Stimulated activated CD4-positive, alpha-beta T cell treated with anti-CD3 and anti-CD28 coated beads, Interleukin-2, amount 100 ng/mL, for 4 hours (primary cell): ENCODE measurements at places on chromosomes 13 and 19.

DNA sequence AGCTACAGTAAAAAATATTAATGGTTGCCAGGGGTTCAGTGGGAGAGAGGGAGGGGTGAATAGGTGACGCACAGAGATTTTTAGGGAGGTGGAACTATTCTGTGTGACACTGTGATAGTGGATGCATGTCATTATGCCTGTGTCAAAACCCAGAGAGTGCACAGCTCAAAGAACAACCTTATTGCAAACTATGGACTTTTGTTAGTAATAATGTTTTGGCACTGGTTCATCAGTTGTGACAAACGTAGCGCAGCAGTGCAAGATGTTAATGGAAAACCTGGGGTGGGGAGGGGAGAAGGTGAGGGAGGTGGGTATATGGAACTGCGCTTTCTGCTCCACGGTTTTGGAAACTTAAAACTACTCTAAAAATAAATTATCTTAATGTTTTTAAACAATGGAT, 134.6 kb upstream of the RFC3 start:
- DNase-seq: no peak

DNA sequence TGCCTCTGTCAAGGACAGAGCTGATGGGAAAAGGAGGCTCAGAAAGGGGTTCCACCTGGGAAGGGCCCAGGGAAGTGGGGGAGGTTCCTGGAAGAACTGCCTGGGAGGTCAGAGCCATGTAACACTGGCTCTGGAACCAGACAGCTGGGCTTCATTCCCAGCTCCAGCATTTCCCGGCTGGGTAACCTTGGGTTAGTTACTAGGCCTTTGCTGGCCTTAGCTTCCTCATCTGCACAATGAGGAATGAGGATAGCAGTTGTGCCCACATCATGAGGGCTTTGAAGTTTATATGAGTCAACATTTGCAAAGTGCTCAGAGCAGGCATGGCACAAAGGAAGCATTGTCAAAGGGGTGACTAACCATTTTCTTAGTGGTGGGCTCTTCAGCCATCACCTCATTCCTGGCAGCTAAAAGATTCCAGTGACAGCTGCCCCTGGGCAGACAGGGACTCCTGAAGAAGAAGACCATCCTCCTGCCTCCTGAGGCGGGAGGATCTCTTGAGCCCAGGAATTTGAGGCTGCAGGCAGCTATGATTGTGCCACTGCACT, 1.7 kb upstream of the DNAJB1 start:
- peak; percentile 36 for DNase-seq

DNA sequence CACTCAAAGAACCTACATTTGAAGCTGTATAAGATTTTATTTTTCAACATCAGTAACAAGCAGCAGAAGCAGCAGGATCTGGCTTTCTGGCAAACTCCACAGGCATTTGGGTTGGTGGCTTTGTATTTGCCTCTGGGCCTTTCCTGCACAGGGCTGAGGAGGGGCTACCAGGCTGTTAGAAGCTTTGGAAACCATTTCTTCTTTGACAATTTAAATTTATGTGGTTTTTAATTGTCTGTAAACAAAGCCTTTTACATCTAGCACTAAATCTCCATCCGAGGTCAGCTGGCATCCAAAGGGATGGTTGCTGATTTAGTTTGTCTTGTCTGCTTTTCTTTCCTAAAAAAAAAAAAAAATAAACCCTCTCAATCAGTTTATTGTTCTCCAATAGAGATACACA, 127.5 kb upstream of the OBI1 start:
- no peak for DNase-seq

DNA sequence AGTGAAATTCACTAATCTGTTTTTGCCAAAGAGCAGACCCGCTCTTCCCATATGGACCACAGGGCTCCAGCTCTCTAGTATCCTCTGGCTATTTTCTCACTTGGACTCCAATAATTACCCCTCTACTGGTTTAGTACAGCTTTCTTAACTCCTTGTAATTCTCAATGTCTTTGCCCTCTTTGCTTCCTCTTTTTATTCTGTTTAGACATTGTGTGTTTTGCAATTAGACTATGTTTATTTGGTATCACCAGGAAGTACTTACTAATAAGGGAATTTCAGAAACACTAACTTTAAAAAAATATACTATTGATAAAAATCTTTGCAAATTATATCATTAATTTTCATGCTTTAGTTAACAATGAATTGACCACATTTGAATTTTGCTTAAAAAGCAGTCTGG, 111.6 kb upstream of the OBI1 start:
- no peak for DNase-seq

DNA sequence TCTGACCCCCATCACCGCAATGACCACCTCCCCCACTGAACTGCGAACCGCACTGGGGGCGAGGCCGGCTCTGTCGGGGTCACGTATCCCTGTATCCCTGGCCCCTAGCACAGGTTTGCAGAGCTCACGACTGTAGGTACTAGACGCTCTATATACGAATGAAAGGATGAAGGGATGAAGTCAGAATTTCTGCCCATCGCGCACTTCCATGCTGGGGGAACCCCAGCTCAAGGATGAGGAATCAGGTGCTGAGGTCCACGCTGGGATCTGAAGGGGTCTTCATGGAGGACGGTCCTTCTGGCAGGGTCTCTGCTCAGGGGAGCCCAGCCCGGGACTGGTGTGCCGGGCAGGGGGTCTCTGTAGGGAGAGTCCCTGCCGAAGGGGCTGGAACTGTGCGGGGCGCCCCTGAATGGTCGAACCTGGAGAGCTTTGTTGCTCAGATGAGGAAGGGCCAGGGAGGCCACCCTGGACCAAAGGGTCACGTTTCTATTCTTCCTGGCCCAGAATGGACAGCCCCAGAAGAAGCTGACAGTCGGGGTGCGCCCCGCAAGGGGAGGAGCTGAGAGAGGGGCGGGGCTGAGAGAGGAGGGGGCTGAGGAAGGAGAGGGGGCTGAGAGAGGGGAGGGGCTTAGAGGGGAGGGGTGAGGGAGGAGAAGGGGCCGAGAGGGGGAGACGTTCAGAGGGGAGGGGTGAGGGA, 37.9 kb upstream of the SEMA6B start:
- DNase-seq: peak; percentile 9

GRCh38 chr19:23766951-23767350, 8.3 kb upstream of the ZNF681 start:
- DNase-seq: no peak

DNA sequence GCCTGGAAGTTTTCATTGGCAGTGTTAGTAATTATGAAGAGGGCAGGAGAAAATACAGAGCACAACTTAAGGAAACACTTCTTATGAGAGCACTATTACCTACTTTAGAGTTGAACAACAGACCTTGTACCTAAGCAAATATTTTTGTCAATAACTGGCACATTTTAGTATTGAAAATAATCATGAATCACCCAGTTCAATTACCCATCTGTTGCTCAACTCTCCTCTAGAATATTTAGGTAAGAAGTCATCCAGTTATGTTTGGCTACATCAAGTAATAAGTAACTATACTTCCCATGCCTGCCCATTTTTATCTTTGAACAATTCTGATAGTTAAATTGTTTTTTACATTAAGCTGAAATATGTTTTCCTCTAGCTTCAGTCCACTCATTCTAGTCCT, 893.4 kb downstream of the DIAPH3 start:
- no peak for DNase-seq

- DNase-seq: no peak
Observed at GRCh38 chr13:48542581-48543341, 9.9 kb upstream of the RCBTB2 start.

- peak; percentile 56 for DNase-seq
Observed at GRCh38 chr19:45117167-45117594, 24.2 kb downstream of the PPP1R37 start.

DNA sequence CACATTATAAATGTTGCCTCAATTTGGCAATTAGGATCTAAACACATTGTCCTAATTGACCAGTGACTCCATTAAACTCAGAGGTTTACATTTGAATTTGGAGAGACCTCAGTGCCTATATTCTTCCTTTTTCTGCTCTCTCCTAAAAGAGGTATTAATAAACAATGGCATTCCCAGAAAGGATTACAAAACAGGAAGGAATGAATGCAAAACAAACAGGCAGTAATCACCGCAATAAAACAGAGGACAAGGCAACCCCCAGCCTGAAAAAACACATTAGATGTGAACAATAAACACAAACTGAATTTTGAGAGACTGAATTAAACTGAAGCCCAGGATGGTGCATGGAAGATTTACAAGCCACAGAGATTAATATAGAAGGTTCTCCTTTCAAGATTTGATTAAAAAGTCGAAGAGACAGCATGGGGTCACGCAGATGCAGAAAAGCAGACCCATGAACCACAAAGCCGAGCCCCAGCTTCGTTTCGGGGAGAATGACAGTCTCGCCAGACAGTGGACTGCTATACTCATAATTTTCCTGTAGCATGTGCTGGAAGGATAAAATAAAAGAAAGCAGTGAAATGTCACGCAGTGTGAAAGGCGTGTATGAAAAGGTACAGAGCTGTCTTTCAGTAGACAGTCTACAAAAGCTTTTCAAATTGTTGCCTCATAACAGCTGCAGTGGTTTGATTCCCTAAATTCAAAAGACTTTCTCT, 503.0 kb downstream of the LIG4 start:
- no peak for DNase-seq

DNA sequence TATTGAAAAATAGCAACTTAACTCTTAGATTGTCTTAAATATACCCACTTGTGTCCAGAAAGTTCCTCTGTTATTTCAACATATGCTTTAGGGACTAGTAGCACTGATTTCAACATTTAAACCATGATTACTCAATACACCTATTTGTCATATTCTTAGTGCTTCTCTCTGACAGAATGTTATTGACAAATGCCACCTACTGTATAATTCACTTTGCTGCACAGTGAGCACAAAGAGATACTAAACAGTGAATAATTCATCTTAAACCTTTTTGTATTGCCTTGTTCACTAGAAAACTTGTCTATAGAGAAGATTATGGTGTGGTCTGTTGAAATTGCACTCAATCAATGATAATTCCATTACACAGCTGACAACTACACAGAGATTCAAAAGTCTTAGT, 692.6 kb downstream of the PCDH17 start:
- no peak for DNase-seq

DNA sequence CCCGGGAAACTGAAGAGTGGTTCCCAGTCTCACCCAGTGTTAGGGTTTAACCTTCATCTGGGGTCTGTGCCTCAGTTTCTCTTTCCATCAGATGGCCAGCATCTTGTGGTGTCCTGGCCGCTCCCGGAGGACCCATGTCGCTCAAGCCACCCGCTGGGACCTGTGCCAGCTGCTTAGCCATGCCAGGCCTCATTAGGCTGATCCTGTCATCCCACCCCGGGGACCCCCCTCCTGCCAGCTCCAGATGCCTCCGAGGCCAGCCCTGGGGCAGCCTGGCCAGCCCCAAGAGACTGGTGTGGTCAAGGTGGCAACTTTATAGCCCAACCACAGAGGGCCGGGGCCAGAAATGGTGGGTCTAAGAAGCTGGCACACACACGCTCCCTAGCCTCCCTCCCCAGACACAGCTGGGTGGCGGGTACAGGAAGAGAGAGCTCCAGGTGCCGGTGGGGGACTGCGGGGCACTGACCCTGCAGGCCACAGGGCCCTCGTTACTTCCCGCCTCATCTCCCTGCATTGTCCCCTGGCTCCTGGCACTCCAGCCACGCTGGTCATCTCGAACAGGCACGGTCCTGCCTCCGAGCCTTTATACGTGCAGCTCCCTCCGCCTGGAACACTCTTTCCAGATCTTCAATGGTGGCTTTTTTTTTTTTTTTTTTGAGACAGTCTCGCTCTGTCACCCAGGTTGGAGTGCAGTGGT, 3.4 kb downstream of the NRTN start:
- no peak for DNase-seq

- no peak for DNase-seq
Observed at GRCh38 chr19:15240515-15240914, 8.3 kb upstream of the EPHX3 start.

DNA sequence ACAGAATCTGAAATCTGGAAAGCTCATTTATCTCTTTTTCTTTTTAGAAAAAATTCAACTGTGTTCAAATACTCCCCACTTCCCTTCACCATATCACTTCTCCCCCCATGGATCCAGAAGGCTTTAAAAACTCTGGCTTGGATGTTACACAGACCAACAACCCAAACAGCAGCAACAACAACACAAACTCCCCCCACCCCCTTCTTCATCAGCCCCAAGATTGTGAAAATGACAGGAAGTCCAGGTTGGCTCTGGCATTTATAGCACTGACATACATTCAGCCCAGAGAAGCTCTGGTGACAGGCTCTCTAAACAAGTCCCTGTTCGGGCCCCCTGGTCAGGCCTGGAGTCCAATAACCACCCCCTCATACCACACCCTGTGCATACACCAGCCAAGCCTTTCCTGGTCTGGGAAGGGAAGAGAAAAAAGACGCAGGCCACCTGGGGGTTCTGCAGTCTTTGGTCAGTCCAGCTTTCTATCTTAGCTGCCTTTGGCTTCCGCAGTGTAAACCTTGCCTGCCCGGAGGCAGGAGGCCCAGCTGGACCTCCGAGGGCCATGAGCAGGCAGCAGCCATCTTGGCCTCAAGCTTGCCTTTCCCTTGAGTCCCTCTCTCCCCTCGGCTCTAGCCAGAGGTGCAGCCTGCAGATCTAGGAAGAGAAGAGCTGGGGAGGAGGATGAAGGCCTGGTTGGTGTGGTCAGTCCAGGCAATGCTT, 6.8 kb downstream of the CDX2 start:
- DNase-seq: no peak

DNA sequence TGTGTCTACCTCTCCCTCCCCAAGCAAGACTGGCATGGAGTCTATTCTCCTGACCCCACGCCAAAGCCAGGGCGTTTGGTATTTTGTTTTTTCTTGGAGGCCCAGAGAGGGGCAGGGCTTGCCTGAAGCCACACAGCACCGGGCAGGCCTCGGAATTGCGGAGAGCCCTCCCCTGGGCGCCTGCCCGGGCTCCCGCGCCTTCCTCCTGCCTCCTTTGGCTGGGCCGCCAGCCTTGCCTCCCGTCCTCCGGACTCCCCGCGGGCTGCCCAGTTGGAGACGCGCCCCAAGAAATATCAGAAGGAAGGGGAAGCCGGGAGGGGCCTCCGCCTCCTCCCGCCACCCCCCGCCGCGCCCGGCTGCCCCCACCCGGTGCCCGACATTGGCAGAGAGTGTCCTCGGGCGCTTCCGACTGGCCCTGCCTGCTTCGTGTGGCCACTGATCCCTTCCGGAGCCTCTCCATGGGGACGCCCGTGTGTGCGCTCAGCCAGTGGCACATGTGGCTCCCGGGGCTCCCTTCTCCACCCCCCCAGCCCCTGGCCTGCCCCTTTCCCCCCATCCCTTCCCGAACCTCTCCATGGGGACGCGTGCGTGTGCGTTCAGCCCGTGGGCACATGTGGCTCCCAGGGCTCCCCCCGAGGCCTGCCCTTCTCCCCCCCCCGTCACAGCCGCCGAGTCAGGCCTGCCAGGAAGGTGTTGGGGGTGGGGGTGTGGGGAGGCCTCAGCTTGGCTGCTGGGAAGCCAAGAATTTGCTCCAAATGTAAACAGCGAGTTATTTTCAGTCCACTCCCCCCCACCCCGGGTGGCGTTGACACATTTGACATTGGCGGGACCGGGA, 37.3 kb downstream of the NFIC start:
- no peak for DNase-seq

- DNase-seq: no peak
Observed at GRCh38 chr13:107070792-107071191, 502.9 kb upstream of the ARGLU1 start.

- DNase-seq: no peak
Observed at GRCh38 chr13:24129914-24130774, 30.4 kb upstream of the SPATA13 start.

GRCh38 chr13:66803808-66804456, 426.2 kb downstream of the PCDH9 start:
- no peak for DNase-seq
